Stimulated activated CD8-positive, alpha-beta memory T cell treated with anti-CD3 and anti-CD28 coated beads, Interleukin-7, amount 100 ng/mL, for 1 hour (primary cell): ENCODE measurements at places on chromosomes 4 and X.

GRCh38 chr4:158055668-158056067, 117.2 kb downstream of the GASK1B start:
- no peak for DNase-seq

DNA sequence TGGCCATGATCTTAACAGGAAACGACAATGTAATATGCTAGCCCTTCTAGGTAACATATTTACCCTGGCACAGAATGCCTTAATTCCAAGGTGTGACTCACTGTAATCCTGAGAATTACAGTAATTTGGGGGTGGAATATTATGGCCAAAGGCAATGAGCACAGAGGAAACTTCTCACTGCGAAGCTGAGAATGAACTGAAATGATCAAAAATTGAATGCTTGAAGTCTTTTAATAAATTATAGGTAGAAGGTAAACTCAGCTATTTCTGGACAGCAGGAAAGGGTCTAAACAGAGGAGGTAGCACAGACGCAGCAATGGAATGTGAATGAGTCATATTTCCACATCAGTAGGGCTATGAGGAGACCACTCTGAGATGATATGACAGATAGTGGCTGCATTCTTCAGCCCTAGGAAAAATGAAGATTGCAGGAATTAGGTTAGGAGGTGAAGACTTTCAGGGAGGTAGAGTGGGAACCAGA, 312.6 kb downstream of the PACRGL start:
- DNase-seq, result no peak

DNA sequence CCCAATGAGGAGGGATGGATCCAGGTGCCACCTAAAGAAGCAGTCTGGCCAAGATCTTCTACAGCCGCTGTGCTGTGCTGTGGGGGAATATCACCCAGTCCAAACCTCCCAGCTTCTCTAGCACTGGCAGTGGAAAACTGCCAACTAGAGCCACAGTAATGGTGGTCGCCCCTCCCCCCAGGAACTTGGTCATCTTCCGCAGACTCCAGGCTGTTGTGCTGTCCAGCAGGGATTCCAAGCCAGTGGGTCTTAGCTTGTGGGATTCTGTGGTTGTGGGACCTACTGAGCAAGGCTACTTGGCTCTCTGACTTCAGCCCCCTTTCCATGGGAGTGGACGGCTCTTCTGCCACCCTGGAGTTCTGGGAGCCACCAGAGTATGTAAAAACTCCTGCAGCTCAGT, 18.2 kb downstream of the GPRASP1 start:
- no peak for DNase-seq

DNA sequence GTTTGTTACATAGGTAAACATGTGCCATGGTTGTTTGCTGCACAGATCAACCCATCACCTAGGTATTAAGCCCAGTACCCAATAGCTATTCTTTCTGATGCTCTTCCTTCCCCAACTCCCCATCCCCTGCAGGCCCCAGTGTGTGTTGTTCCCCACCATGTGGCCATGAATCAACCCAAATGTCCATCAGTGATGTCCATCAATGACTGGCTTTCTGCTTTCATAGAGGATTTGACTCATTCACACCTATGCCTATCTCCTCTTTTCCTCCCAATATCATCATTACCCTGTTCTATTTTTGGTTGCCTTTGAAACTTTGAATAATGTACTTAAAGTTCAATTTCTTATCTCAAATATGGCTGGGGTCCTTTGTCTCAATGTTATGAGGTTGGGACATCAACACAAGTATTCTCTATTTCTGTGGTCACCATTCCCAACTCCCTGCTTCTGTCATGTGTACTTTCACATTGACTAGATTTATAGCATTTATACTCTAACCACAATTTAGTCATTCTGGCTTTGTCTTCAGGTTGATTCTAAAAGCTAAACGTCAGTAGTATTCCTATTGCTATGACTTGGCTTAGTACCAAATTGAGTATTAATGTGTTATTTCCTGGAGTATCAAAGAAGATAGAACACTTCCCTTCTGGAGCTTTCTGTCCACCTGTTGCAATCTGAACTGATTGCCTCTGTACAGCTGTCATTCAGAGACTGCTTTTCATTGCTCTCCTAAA, 107.2 kb downstream of the TAB3 start:
- no peak for DNase-seq

DNA sequence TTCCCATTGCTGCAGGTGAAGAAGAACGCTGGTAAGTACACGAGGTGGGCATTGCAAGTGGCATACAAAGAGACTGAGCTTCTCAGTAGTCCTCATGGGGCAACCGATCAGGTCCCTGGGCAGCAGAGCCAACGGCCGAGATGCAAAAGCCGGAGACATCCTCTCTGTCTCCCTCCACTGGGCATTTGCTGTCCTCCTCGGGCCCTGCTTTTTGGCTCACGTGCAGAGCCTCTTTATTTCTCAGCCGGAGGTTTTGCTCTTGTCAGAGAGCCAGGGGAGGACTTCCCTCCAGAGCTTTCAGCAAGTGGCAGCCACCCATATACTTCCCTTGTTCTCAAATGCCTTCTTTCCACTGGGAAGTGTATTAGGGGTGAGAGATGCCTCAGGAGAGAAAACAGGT, 18.0 kb downstream of the STARD8 start:
- no peak for DNase-seq

GRCh38 chrX:111375747-111376146, 36.2 kb downstream of the DCX start:
- DNase-seq, result no peak

GRCh38 chr4:10584042-10584441, 100.5 kb downstream of the CLNK start:
- no peak for DNase-seq

DNA sequence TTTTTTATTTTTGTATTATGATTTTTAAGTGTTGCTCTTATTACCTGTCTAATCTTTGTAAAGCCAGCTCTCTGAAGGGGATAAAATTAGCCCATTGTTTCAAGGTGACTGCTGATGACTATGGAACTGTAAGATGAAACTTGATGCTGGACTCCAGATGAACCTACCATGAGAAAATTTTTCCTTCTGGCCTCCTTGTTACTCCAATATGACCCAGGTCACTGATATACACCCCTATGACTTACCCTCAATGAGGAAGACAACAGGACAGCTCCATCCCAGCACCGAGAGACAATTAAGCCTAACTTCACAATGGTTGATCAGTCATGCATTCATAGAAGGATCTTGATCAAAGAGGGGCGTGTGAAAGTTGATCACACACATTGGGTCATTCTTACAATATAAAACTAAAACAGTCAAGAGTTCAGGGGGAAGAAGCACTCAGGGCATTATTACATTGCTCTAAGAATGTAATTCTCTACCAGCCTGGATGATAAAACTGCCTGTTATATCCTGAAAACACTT, 230.8 kb upstream of the AGTR2 start:
- no peak for DNase-seq

GRCh38 chr4:38466401-38466800, 197.6 kb upstream of the KLF3 start:
- no peak for DNase-seq

DNA sequence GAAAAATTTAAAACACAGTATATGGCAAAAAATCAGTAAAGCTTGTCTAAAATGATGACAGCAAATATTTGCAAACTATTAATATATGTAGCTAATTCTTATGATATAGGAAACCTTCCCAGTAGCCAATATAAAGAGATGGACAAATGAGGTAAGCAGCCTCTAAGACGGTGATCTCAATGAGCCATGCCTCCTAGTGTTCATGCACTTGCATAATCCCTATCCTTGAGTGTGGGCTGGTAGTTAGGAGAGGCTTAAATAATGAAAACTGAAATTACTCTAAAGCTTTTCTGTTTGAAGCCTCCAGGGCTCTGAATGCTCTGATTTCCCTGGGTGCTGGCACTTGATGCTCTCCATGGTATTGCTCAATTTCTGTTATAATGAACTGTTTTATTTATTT, 24.6 kb upstream of the ARMCX4 start:
- DNase-seq, result no peak

DNA sequence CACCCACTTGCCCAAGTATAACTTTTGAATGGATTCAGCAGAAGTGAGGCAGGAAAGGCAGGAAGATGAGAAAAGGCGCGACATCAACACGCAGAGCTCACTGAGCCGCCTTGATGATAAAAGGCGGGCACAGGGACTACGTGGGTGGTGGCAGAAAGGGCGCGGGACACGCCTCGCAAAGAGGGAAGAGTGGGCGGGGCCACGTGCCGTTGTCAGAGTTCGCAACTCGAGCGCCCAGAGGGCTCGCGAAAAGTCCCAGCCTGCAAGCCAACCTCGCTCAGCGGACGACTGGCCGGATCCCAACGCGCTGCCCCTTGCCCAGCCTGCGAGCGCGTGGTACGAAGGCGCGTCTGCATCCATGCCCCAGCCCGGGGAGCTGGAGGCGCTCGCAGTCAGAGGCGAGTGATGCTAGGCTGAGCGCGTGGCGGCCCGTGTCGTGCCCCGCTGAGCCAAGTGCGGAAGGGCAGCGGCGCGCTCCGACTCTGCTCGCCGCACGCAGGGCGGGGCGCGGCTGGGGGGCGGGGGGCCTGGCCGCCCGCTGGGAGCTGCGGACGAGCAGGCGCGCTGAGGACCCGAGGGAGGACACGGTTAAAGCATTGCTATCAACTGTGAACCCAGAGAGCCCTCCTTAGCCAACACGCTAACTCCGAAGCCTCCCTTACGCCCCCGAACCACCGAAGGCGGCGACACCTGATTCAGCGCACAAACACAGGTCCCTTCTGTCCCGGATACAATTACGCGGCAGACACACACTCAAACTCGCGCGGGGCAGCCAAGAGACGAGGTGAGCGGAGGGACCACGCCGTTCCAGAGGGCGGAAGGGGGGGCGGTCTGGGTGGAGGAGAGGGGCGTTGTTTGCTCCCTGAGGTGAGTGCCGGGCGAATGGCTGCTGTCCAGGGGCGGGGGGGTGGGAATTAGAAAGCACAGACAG, at the start of gene UGT8:
Gene UGT8, plus strand, starts transcription at position 617 of the 931 bp plus-strand sequence. CDS start 24,074 bp downstream, outside the sequence.
- DNase-seq, result no peak

DNA sequence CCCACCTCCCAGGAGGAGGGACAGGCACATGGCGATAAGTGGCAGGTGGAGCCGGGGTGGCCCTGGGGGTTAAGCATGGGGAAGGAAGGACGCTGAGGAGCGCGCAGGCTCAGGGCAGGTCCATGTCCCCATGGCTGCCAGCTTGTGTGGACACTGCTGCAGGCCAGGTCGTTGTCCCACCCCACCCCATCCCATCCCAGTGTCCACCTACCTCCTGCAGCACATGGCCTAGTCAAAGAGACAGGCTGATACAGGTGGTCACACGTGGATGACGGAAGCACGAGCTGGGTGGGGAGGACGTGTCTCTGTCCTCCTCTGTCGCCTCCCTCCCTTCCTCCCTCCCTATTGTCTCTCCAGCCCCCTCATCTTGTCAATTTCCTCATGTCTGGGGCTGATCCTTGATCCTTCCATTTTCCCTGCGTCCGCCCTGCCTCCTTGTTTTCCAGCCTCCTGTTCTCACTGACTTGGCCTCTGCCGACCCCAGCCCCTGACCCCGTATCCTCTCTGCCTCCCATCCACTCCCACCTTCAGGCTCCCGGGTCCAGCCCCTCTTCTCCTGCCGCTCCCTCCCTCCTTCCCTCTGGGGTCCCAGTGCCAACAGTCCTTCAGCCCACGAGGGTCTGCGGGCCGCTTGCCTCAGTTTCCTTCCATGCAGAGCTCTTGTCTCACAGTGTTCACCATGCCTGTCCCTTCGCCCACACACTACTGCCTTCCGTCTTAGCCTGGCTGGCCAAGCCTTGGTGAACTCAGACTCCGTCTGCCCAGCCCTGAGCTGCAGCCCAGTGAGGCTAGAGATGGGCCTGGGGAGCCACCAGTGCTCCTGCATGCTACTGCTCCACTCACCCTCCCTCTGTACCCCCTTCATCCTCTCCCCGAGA, 15.5 kb upstream of the ADD1 start:
- no peak for DNase-seq

DNA sequence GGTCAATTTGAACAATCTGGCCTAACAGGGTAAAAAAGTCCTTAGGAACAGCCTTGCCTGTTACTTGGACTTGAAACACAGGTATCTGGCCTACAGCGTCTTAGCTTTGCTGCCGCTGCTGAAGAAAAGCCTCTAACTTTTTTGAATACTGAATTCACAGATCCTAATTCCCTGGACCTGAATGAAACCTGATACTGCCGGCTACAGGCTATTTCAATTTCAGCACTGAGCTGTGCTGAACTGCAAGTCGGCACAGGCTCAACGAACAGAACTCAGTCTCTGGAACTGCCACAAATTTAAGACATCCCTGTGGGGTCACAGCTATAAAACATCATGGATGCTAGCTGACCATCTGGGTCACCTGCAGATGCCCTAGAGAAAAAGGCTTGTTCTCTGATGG, 7.2 kb downstream of the NR0B1 start:
- DNase-seq, result no peak

DNA sequence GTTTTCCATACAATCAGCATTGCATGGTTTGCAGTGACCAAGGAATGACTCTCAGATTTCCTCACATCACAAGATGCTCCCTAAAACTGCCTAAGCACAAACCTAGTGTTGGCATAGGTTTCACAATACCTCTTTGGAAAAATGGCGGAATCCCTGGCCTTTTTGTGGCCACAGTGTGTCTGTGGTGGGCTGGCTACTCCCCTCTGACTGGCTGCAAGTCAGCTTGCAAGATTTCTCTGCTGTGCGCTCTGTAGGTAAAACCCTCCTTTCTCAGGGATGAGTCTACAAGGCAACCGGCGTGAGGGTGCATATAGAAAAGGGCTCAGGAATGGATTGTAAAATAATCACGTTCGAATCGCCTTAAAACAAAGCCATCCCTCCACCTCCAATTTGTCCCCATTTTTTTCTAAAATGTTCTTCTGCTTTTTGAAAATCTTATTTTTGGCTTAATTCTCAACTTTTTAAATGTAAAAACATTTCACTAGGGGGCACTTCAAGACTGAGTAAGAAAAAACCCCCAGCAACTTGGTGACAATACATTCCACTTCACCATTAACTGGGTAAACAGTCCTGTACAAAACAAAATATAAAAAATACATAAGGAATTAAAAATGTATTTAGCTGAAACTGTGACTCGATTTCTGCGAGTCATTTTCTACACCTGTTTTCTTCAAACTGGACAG, 235.6 kb downstream of the STIM2 start:
- no peak for DNase-seq

GRCh38 chrX:67435536-67435935, 108.3 kb upstream of the AR start:
- no peak for DNase-seq

GRCh38 chrX:68376373-68376772, 56.9 kb downstream of the OPHN1 start:
- DNase-seq, result no peak

- DNase-seq, result no peak
Measured at GRCh38 chrX:56762220-56762619, 33.2 kb downstream of the NBDY start.

- DNase-seq, result no peak
Measured at GRCh38 chrX:39477031-39477761, 620.6 kb downstream of the BCOR start.
